AG10803 (cell line): ENCODE measurements at places on chromosomes 16 and 17.

- no peak for DNase-seq
These were observed 3.3 kb upstream of the CSNK2A2 start for GRCh38 chr16:58201163-58201562.

DNA sequence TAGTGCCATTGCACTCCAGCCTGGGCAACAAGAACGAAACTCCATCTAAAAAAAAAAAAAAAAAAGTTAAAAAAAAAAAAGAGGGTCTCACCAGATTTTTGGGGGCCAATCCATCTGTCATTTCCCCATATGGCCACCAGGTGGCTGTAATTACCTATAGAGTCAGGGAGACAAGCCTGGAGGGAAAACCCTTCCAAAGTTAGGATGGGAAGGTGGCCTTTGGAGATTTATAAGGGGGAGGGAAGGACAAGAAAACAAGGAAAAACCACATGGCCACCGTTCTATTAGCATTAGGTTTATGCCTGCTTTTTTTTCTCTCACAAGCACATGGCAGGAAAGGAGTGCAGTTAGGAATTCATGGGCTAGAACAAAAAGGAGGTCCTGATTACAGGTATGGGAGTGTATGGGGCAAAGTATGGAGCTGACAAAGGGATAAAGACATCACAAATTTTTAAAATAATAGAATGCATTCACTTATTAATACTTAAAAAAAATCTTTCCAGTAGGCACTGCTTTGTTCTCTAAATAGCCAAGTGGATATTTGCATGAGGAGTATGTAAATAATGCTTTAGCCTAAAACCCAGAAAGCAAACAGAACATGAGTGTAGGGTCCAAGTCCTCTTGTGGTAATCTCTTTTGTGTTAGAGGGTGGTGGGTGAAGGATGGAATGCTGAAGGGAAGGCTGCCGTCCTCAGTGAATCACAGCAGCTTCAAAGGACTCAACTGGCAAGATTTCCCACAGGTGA lies 5.1 kb downstream of the CYB5D1 start:
- peak; percentile 48 for DNase-seq

- no peak for DNase-seq
These were observed 7.3 kb downstream of the DRC7 start for GRCh38 chr16:57701759-57702371.

GRCh38 chr17:16353317-16354174 lies at the start of gene CENPV:
TSS of gene CENPV (minus strand) at chr17:16353469. CDS start at chr17:16353436, 33 bp downstream.
- DNase-seq, result peak; percentile 17

DNA sequence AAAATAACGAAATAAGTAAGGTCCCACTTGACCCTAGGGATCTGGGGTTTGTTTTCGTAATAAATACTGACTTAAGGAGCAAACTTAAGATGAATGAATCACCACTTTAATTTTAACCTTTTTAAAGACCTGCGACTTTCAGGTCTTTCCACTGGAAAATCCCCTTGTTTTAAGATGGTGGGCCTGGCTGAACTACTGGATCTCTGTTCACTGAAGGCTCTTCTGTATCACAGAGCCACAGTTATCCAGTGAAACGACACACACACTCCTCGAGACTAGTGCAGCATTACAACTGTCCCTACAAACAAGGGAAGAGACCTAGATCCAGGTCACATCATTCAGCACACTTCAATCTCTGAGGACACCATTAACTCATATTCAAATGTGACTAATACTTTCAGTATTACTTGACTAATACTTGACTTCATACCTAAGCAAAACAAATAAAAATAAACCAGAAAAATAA lies 299.0 kb downstream of the CEP112 start:
- DNase-seq, result no peak

DNA sequence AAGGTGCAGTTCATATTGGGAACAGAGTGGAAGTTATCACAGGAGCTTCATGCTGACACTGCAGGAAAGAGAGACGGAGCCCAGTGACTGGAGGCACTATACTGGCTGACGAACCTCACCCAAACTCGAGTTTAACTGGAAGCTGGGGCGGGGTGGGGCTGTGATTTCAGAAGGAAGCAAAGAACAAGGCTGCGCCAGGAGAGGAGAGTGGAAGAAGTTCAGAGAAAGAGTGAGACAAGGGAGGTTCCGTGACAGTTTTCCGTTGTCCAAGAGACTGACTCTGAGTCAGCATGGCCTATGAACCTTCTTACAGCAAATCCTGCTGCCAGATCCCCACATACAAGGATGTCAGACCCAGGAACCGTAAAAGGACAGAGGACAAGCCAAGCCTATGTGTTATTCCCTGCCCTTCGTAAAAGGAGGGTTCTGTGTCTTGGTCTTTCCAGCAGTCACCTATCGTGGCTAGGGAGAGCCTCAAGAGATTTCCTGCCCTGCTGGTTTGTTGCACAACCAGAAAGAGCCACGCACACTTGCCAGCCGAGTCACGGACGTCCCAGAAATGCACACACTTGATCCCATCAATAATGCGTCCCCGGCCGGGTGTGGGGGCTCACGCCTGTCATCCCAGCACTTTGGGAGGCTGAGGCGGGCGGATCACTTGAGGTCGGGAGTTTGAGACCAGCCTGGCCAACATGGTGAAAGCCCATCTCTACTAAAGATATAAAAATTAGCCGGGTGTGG lies 5.1 kb downstream of the PITPNA start:
- no peak for DNase-seq

- DNase-seq, result peak; percentile 71
These were observed 37.4 kb downstream of the TK2 start for GRCh38 chr16:66512272-66513110.

- no peak for DNase-seq
These were observed 2.3 kb upstream of the WNT3 start for GRCh38 chr17:46820592-46821450.

DNA sequence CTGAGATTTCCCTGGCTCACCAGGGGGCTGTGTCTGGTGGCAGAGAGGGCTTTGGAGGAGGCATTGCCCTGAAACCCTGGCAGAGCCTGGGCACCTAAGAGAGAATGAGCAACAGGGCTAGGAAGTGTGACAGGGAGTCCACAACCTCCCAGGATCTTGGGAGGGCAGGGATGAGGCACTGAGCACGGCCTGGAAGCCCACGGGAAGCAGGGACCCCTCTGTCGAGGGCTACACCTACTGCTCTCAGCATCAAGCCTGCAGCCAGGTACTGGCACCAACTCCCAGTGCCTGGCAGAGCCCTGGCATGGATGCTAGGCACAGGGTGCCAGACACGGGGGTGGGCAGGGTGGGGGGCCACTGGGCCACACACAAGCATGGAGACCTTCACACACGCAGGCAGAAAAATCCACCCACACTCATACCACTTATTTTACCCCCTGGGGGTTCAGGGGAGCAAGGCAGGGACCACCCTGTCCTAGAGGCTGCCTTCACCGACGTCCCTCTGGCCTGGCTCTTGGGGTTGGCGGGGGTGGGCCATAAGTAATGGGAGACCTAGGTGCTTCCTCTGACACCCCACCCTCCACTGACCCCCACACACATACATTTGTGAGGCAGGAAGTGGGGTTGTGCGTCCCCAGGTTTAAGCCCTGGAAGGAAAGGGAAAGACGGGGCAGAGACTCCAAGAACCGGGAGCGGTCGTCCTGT lies 970 bp upstream of the HSD11B2 start:
- no peak for DNase-seq

- peak; percentile 3 for DNase-seq
These were observed 225.9 kb upstream of the XYLT1 start for GRCh38 chr16:17696616-17697015.

- peak; percentile 81 for DNase-seq
These were observed 42.6 kb downstream of the KLHDC4 start for GRCh38 chr16:87723226-87723623.

GRCh38 chr16:27244363-27244755 lies 24.2 kb downstream of the NSMCE1 start:
- DNase-seq, result no peak

DNA sequence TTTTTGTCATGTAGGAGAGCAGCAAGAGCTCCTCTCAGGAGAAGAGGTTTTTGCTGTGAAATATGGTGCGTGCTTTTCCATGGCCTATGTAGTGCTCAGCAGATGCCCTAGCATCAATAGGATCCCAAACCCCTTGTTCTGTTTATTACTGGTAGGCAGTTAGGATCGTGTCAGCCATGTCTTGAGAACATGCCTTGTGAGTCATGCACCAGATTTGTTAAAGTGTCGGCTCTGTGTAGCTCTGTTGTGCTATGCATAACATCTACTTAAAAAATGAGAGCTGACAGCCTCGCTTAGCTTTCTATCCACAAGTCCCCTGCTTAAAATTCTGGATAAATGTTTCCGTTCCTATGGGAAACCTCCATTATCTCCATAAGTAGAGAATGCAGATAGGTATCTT lies 4.4 kb upstream of the EIF4A3 start:
- peak; percentile 74 for DNase-seq

DNA sequence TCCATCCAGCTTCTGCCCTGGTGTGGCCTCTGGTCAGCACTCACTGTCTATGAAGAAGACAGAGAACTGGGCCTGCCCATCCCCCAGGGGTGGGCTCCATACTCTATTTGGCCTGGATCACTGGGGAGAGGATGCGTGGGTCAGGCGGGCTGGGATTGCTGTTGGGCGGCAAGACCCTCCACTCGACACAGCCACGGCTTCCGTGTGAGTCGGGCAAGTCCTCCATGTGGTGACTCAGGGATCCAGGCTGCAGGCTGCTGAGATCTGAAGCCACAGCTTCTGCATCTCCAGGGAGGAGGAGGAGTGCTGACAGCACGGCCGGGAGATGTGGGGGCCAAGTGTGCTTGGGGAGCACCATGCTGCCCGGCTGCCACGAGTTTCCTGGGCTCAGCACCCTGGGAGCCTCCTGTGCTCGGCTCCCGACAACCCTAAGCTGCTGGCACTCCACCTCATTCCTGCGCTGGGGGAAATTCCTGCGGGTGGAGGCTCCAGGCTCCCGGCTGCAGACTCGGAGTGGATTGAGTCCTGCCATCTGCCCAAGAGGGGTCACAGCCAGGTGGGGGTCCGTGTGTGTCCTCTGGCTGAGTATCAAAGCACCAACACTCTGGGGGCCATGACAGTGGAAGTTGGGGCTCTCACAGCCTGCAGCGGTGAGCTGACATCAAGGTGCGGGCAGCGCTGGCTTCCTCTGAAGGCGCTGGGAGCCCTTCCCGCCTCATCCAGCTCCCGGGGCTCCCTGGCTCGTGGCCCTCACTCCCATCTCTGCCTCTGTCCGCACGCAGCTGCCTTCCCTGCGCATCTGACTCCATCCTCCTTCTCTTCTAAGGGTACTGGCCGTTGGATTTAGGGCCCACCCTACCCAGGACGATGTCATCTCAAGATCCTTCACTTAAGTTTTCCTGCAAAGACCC lies 24.4 kb upstream of the CBFA2T3 start:
- DNase-seq, result no peak

GRCh38 chr17:2084766-2085647 lies 30.1 kb downstream of the HIC1 start:
- DNase-seq, result peak; percentile 97

GRCh38 chr16:72013389-72013788 lies 4.8 kb downstream of the DHODH start:
- peak; percentile 8 for DNase-seq

- peak; percentile 65 for DNase-seq
These were observed 1.2 kb upstream of the PFN1 start for GRCh38 chr17:4949321-4950074.

DNA sequence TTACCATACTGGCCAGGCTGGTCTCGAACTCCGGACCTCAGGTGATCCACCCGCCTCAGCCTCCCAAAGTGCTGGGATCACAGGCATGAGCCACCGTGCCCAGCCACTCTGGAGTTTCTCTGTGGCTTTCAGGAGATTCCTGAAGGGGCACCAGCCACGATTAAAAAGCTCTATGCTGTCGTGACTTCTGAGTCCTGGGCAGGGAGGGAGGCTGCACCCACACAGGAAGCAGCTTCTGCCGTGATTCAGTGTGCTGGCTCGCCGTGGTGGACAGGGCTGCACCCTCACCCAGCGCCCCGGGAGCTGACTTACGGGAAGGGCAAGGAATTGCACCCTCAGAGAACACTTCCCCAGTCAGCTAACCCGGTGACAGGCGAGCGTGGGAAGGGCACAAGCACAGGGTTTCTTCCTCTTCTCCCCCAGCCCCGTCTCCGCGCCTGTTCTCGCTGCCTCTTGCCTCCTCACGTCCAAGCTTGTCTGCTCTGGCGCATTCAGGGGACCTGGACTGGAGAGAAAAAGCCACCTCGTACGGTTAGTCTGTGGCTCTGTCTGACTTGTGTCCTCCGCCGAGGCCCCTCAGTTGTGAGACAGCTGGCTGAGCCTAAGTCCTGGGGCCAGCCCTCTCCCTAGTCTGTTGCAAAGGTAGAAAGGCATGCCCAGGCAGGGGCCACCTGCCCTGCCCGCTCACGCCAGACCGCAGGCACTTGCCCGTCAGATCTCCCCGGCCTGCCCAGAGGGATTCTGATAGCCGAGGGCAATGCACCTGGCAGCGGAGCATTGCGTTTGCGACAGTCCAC lies 145.0 kb downstream of the SEC14L1 start:
- peak; percentile 93 for DNase-seq

GRCh38 chr16:17802571-17802970 lies 331.8 kb upstream of the XYLT1 start:
- peak; percentile 51 for DNase-seq

- DNase-seq, result no peak
These were observed 62.4 kb downstream of the CNGB1 start for GRCh38 chr16:57908409-57908987.

DNA sequence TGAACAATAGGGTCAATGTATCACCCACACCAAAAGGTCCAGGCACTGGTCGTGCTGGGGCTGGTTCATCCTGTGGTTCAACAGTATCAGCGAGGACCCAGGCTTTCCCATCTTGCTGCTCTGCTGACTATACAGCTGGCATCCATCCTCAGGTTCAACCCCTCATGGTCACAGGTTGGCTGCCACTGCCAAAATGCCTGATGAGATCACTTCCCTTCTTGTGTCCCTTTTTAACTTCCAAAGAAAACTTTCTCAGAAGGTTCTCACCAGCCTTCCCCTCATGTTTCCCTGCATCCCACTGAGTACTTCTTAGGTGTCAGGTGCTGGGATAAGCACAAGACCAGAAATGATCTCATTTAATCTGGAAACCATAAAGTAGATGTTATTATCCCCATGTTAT lies 25.7 kb downstream of the CLEC16A start:
- DNase-seq, result no peak

GRCh38 chr16:68490829-68491575 lies 42.7 kb upstream of the SMPD3 start:
- peak; percentile 18 for DNase-seq

DNA sequence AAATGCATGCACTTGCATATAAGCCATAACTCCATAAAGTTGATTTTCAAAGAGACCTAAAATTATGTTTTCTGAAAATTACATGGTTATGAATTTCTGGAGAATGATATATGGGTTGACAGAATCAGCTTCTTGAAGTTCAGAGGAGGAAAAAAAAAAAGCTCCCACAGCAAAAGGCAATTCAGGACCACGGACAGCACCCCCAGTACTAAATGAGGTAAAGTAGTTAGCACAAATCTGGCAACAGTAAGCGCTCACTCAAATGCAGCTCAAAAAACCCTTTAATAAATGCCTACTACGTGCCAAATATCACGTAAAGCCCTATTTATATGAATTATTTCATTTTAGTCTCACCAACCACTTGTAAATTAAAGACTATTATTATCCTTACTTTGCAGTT lies 135.2 kb downstream of the SHISA9 start:
- peak; percentile 13 for DNase-seq

GRCh38 chr16:14409563-14409962 lies 220.5 kb downstream of the PARN start:
- peak; percentile 97 for DNase-seq

GRCh38 chr17:82396601-82397435 lies 21.3 kb upstream of the HEXD start:
- peak; percentile 99 for DNase-seq

- no peak for DNase-seq
These were observed 2.7 kb upstream of the CDH11 start for GRCh38 chr16:65124596-65124995.

- DNase-seq, result no peak
These were observed 190.2 kb upstream of the GSE1 start for GRCh38 chr16:85422632-85423550.

- DNase-seq, result peak; percentile 43
These were observed 677 bp downstream of the SNTB2 start for GRCh38 chr16:69187446-69188235.
